ENCODE measurements at places on chromosomes 6 and 20. TPM values are rescaled to one million over a fixed set of nuclear protein-coding genes. Genes with fewer than 3 reads are reported as not detected.

The BPI gene
- 0.29 TPM for total RNA-seq

The ID4 gene
- 0.10 TPM for total RNA-seq

The PABPC1L gene
- 6.2 TPM for total RNA-seq

The MRPL14 gene
- total RNA-seq: 109 TPM

The IL20RA gene
- total RNA-seq: not detected

The MLN gene
- total RNA-seq: not detected
